ENCODE measurements at places on chromosomes 2 and 18. TPM values are rescaled to one million over a fixed set of nuclear protein-coding genes. Genes with fewer than 3 reads are reported as not detected.

- DNase-seq = no peak
Observed at GRCh38 chr2:63614983-63615945, 26.5 kb downstream of the MDH1 start.

- no peak for DNase-seq
Observed at GRCh38 chr2:112832841-112833638, 3.5 kb downstream of the IL1B start.

DNA sequence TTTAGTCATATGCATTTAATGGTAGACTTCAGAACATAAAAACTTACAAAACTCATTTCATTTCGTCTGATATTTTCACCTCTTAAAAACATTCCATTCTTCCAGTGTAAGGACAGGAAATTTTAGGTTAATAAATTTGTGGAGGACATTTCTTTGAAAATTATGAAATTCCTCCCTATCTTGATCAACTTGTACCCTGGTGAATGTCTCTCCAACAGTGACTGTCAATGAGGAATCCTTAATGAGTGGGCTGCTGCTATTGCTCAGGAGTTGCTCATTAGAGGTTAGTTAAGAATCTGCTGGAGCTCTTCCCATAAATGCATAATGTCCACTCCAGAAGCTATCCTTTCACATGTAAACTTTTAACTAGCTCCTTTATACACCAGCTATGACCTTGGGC, 69.1 kb downstream of the LRP1B start:
- DNase-seq = no peak

DNA sequence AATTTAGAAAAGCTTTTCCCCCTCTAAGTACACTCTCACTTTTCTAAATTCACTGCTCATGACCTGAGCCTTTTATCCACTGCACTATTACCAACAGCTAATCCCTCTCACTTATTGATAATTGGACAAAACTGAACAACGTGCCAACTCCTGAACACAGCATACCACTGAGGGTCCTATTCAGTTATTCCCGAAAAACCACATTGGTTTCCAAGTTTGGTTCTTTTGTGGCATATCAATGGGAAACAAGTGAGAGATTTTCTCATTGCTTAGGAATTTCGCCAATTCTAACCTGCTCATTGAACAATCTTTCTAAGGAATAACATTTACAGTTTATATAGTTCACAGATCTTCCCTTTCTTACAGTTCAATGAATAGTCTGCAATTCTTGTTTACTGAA, 977.4 kb downstream of the TMEM182 start:
- DNase-seq = no peak

DNA sequence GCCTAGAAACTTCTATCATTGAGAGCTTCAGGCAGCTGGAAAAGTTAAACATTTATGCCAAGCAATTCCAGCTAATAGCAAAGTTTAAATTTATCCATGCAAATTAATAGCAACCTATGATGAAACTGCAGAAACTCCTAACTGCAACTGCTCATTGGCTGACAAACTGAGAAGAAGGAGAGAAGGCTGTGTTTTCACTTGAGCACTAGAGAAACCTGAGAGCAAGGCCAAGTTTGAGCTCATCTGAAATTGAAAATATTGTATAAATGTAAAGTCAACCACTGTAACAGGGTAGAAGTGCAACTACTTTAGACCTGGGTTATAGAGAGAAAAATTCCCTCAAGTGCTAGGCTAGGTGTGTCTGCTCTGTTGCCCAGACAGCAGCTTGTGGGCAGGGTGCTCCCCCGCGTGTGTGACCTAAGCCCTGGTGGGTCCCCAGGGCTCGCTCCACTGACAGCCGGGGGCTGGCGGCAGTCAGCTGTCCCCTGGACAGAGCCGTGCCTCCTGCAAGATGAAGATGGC, 50.2 kb downstream of the CABYR start:
- no peak for DNase-seq

GRCh38 chr2:47309472-47309951, 93.4 kb upstream of the MSH2 start:
- no peak for DNase-seq

- no peak for DNase-seq
Observed at GRCh38 chr2:207230261-207231105, 64.7 kb upstream of the KLF7 start.

- no peak for DNase-seq
Observed at GRCh38 chr2:181882246-181883020, 9.1 kb upstream of the ITPRID2 start.

- no peak for DNase-seq
Observed at GRCh38 chr2:66689456-66690051, 254.6 kb downstream of the MEIS1 start.

DNA sequence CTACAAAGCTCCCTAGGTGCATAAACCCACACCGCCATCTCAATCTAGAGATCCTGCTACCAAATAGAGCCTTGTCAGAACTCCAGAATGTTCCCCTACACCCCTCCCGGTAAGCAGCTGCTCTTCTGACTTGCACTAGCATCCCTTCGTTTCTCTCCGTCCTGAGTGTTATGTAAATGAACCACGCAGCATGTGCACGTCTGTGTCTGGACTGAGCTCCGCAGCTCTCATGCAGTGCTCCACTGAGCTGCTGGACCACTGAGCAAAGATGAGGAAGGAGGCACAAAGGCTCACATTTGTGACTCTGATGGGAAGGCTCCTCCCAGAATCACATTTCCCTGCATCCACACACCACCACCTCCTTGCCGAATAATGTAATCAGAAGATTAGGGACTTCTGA, 203.6 kb downstream of the MYT1L start:
- no peak for DNase-seq

GRCh38 chr2:167506395-167506794, 618.1 kb downstream of the XIRP2 start:
- DNase-seq = no peak

DNA sequence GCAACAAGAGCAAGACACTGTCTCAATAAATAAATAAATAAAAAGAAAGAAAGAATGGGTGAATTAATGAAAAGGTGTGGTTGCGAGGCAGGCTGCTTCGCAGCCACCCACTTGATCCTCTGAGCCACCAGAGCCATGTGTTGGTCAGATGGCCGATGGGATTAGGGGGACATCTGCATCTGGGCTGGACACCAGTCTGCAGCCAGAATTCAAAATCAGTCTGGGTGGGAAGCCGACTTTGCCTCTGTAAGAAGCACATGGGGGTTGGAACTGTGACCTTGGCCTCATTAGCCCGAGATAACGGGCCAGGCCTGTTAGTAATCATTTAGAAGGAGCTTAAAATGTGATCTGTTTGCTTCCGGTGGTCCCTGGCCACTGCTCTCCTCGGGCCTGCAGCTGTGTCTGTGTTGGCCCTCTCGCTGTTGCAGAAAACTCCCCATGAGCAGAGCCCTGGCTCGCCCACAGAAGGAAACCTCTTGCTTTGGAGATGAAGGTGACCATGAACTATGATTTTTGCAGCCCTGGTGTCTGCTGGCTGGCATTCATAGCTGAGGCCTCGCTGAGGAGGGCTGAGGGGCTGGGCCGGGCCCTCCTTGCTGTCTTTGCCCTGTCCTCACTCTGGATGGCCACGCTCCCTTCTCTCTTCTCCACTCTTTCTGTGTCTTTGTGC, 94.4 kb downstream of the DYSF start:
- DNase-seq = no peak

DNA sequence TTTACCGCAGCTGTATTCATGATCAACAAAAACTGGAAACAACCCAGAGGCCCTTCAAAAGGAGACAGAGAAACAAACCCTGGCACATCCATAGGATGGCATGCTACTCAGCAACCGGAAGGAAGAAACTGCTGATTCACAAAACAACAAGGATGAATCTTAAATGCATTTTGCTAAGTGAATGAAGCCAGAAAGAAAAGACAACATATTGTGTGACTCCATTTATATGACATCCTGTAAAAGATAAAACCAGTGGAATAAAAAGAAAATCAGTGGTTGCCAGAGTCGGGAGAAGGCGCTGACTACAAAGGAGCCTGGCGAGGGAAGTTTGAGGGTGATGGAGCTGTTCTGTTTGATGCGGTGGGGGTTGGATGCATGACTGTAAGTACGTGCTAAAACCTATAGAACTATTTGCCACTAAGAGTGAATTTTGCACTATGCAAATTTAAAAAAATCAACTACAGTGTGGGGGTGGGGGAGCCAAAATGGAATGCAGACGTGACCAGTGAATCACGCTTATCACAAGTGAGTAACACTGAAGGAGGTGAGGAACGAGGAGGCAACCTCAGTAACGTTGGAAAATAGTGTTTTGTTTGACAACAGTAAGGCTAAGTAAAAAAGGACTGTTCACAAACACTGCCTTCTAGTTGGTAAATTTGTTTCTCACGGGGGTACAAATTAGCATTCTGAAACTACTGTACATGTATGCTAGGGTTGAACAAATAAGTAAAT, 108.9 kb downstream of the INHBB start:
- no peak for DNase-seq

GRCh38 chr2:169072163-169072925, 3.0 kb downstream of the DHRS9 start:
- DNase-seq = no peak

- no peak for DNase-seq
Observed at GRCh38 chr18:63578357-63578958, 8.7 kb upstream of the SERPINB13 start.

DNA sequence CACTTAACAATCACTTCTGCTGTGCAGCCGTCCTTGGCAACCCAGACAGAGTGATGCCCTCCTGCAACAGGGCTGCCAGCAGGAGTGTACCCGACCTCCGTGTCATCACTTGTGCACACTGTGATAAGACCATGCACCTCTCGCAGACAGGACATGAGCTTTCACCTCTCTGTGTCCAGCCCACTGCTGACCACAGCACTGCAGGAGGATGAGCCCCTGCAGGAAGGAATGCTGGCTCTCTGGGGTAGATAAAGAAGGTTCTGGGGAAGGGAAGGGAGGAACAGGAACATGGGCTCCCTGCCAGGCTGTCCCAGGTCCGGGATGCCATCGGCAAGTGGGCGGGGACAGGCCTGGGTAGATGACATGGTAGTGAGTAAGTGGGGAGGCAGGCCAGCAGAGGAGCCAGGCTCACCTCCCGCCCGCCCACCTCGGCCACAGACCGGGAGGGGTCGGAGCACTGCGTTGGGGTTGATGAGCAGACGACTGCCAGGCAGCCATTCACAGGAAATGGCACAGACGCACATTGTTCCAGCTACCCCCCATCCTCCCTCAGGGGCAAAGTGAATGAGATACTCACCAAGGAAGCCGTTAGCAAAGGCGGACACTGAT, 18.6 kb upstream of the COL6A3 start:
- DNase-seq = no peak

- DNase-seq = no peak
Observed at GRCh38 chr2:119434664-119435063, 3.0 kb downstream of the TMEM37 start.

DNA sequence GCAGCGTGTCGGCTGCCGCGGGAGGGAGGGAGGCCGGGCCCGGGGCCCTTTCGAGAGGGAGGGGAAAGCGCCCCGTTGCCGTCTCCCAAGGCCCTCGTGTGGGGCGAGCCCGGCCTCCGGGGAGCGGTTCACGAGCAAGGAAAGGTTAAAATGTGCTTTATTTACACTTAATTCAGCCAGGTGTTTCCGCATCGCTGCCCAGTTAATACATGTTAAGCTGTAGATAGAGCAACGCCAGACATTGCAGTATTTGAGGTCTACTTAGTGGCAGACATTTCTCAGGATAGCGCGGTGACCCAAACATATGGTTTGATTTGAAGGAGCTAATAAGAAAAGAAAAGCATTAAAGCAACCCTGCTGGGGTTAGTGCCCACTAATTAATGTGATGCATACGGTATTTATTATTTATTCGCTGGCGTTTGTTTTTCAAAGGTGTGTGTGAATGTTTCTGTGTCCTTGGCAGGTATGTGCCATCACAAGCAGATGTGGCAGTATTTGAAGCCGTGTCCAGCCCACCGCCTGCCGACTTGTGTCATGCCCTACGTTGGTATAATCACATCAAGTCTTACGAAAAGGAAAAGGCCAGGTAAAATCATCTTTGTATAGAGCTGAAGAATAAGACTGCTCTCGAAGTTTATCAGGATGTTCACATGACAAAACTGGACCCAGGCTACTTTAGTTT, 571 bp downstream of the EEF1B2 start:
- DNase-seq = no peak

DNA sequence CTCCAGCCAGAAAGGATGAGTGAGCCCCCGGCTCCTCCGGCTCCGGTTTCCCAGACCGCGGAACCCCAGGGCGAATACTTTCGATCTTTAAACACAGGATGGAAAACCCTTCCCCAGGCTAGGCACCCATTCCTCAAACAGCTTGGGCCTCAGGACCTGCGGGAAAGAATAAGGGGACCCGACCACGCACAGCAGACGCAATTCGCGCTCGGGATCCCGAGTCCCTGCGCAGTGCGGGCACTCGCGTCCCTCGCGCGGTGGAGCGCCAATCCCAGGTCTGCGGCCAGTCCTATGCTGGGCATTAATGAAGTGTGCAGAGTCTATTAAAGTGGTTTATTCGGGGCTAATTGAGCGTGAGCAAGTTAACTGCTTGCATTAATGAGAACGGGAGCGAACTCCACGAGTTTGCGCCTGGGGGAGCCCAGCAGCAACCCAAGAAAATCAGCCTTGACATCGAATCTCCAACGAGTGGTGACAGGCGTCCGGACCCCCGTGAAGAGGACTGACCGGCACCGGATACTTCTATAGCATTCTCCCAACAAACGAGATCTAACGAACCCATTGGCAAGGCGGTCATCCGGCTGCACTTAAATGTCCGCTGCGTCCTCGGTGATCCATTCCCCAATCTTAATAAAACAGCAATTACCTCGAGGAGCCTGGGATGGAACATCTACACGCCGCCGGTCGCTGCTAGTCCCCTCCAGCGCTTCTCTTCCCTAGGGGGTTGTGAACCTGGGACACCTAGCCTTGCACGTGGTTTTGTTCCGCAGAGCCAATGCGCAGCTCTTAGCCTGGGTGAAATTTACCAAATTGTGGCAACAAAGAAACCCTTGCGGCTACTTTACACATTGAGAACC, 1.6 kb downstream of the OSR1 start:
- DNase-seq = no peak

CDK5R2 gene
- total RNA-seq = not detected

RTP5 gene
- not detected for total RNA-seq

UPP2 gene
- total RNA-seq = not detected

ASNSD1 gene
- total RNA-seq = 54.7 TPM

LHCGR gene
- 0.29 TPM for total RNA-seq

ONECUT2 gene
- not detected for total RNA-seq

LAMA1 gene
- total RNA-seq = 0.48 TPM

BOK gene
- 32.2 TPM for total RNA-seq

HNRNPLL gene
- 48.3 TPM for total RNA-seq

ZNF516 gene
- 12.0 TPM for total RNA-seq

LOXL3 gene
- total RNA-seq = 7.8 TPM

TBR1 gene
- total RNA-seq = not detected

OSR1 gene
- 18.7 TPM for total RNA-seq

SLC40A1 gene
- total RNA-seq = 162 TPM

MC5R gene
- not detected for total RNA-seq

GPR35 gene
- 4.7 TPM for total RNA-seq

STEAP3 gene
- 52.2 TPM for total RNA-seq

AKAIN1 gene
- total RNA-seq = not detected

All from breast epithelium (tissue), 4 donors.